Stimulated activated CD4-positive, alpha-beta T cell treated with anti-CD3 and anti-CD28 coated beads, TNF-alpha, amount 100 ng/mL, for 1 hour (primary cell): ENCODE measurements at places on chromosomes 4 and X.

DNA sequence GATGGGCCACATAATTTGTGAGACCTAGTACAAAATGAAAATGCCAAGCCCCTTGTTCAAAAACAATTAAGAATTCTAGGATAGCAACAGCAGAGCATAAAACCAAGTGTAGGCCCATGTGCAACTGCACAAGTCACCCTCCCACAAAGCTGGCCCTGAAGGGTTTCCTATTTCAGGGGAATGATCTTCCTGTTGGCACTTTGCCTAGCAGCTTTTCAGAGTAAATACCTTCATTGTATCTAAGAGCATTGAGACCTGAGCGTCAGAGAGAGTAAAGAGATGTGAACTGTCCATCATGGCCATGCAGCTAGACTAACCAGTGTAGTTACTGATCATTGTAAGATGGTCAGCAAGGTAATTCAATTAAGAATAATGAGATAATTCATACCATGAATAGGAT, 113.6 kb downstream of the CNKSR2 start:
- DNase-seq = no peak

DNA sequence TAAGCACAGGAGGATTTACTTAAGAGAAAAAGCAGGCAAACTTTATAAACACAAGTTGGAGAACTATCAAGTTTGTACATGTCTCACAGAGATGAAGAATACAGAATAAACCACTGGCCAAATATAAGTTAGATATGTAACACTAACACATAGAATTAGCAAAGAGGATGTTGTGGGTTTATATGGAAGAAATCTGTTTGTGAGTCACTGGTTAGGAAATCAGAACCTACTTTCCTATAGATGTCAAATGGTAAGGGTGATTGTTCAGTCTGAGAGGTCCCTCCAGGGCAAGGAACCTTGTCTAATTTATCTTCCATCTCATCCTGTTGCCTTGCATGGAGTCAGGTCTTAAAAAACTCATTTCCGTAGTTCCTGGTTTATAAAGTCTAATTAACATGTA, 14.8 kb upstream of the ART3 start:
- DNase-seq = no peak

DNA sequence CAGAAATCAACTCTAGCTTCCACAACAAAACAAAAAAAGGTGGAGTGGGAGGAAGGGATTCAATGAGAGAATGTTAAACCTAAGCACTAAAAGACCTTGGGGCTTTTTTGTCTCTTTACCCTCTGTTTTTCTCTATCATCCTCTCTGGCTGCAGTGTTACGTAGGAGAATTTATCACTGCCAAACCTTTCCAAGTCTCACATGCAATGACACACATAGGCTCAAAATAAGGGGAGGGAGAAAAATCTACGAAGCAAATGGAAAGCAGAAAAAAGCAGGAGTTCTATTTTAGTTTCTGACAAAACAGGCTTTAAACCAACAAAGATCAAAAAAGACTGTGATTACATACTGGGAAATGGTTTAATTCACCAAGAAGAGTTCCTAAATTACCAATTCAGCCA, 152.1 kb downstream of the ADGRA3 start:
- no peak for DNase-seq

- no peak for DNase-seq
Observed at GRCh38 chrX:154412468-154412867, 1.1 kb downstream of the TAFAZZIN start.

- no peak for DNase-seq
Observed at GRCh38 chr4:82275431-82276331, 98.1 kb downstream of the HNRNPD start.
